ENCODE measurements at places on chromosomes 13 and 19. TPM values are rescaled to one million over a fixed set of nuclear protein-coding genes. Genes with fewer than 3 reads are reported as not detected.

- no peak overlapping the region for H3K27ac ChIP-seq
- no peaks in the 10 kb centered on the region for H3K4me1 ChIP-seq
- DNase-seq: no peak
- H3K27me3 ChIP-seq: no peaks in the 10 kb centered on the region
- no peaks in the 10 kb centered on the region for H3K36me3 ChIP-seq
- no peak overlapping the region for H3K4me3 ChIP-seq
Observed at GRCh38 chr13:113448885-113449692, 4.2 kb downstream of the ADPRHL1 start.

Gene MEIOSIN
- total RNA-seq: not detected

DNA sequence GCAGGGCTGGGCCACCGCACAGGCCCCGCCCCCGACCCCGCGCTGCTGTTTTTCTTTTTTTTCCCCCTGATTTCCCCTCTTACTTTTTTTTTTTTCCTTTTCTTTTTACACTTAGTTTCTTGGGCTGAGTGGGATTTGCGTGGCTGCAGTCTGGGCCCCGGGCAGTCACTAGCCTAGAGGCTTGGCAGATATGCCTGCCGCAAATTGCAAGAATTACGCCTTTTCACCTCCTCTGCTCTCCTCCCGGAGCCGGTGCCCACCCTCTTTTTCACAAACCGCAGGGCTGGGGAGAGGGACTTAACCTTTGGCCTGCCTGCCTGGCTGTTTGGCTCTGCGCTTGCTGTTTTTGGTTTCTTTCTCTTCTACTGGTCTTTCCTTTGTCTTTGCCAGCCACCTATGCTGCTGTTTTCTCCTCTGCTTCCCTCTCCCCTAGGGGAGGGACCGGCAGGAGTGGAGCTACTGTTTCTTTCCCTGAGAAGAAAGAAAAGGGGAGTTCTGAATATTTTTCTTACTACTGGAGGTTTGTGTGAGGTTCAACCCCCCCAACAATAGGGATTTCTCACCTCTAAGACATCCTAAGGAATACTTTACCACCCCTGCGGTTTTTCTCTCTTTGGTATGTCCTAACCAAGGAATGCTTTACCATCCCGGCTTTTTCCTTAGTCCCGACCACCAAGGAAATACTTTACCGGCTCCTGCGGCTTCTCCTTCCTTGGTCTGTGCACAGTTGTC is 11.0 kb downstream of the ZNF552 start:
- H3K4me3 ChIP-seq: peak overlapping the region; percentile 39
- no peaks in the 10 kb centered on the region for H3K27me3 ChIP-seq
- DNase-seq: peak; percentile 35
- peaks cover 3% of the 10 kb centered on the region for H3K36me3 ChIP-seq
- peaks cover 8% of the 10 kb centered on the region for H3K4me1 ChIP-seq
- peak overlapping the region; percentile 68 for H3K27ac ChIP-seq

DNA sequence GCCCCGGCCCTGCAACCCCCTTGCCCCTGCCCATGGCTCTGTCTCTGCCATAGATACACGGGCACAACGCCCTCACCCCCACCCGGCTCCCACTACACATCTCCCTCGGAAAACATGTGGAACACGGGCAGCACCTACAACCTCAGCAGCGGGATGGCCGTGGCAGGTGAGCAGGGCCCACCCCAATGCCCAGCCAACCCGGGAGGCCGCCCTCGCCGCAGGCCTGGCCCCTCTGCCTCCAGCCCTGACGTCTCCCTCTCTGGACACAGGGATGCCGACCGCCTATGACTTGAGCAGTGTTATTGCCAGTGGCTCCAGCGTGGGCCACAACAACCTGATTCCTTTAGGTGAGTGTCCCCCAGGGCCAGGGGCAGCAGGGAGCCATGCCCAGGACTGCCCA is 7.7 kb downstream of the YIPF2 start:
- no peaks in the 10 kb centered on the region for H3K4me1 ChIP-seq
- peaks cover 50% of the 10 kb centered on the region for H3K36me3 ChIP-seq
- H3K27me3 ChIP-seq: no peaks in the 10 kb centered on the region

Measured in thyroid gland (tissue), 4 donors.